K562 (cell line): ENCODE measurements at places on chromosomes 3 and 15. TPM values are rescaled to one million over a fixed set of nuclear protein-coding genes. Genes with fewer than 3 reads are reported as not detected.

The MNS1 gene
- total RNA-seq = 2.5 and 2.7 TPM in 2 replicates

The GUCA1C gene
- not detected in 2 replicates for total RNA-seq

- no peak for DNase-seq
Measured at GRCh38 chr3:187935623-187936156, 190.4 kb upstream of the BCL6 start.

DNA sequence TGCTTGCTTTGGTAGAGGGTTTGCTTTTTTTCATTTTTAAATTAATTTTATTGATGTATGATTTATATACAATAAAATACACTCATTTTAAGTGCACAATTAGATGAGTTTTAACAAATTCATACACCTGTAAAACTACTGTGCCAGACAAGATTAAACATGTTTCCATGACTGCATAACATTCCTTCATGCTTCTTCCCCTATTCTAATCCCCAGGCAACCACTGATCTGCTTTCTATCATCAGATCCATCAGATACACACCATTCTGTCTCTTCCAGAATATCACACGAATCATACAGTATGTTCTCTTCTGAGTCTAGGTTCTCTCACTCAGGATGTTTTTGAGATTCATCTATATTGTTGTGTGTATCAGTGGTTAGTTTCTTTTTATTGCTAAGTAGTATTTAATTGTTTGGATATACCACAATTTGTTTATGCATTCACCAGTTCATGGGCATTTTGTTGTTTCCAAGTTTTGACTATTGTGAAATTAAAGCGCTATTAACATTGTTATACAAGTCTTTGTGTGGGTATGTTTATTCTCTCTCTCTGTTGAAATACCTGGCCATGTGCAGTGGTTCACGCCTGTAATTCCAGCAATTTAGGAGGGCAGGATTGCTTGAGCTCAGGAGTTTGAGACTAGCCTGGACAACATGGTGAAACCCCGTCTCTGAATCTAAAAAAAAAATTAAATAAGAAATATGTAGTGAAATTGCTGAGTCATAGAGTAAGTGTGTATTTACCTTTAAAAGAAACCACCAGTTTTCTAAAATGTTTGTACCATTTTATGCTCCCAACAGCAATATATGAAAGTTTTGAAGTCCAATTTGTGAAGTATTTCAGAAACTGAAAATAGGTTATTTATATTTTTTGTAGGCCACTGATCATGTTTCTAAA lies 7.0 kb upstream of the TFG start:
- no peak for DNase-seq

GRCh38 chr15:45704329-45705249 lies 69.8 kb downstream of the SQOR start:
- DNase-seq = no peak
